ENCODE measurements at places on chromosomes 2 and 18.

DNA sequence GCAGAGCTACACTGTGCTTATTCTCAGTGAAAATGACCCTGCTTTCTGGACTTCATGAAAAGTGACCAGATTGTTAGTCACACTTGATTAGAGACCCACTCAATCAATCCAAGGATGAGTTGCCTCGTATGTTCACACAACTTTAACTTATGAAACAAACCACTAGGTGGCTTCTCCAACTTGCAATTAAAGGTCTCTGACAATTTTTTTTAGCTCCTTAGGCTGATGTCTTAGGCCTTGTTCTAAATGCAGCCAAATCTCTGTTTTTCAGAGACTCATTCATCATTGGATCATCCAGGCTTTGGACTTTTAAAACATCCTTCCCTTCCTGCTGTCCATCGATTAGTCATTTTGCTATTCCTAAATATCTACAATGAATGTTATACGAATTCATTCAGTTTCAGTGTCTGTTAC is 63.4 kb downstream of the MREG start:
- peak; percentile 38 for DNase-seq

GRCh38 chr2:236338495-236339184 is 74.4 kb upstream of the ASB18 start:
- no peak for DNase-seq

DNA sequence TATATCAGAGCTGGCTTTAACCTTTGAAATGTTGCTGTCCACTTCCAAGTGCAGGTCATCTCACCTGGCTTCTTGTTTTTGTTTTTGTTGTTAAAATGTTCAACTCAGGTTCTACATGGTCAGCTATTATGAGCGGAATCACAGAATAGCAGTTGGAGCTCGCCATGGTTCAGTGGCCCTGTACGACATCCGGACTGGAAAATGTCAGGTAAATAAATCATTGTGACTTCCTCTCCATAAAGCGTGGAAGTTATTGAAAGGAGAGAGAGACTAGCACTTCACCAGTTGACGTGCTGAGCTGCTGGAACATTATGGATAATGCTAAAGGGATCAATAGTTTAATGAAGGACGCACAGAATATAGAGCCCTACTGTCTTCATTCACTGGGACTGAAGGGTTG is 184.6 kb upstream of the BOD1L2 start:
- DNase-seq = no peak

- no peak for DNase-seq
Measured at GRCh38 chr2:105644174-105644980, 100.3 kb upstream of the NCK2 start.

GRCh38 chr2:192498747-192499146 is 304.0 kb upstream of the TMEFF2 start:
- DNase-seq = no peak
